ENCODE measurements at places on chromosomes 3 and 15.

GRCh38 chr3:187738071-187738330 lies 7.3 kb downstream of the BCL6 start:
- no peak for DNase-seq

DNA sequence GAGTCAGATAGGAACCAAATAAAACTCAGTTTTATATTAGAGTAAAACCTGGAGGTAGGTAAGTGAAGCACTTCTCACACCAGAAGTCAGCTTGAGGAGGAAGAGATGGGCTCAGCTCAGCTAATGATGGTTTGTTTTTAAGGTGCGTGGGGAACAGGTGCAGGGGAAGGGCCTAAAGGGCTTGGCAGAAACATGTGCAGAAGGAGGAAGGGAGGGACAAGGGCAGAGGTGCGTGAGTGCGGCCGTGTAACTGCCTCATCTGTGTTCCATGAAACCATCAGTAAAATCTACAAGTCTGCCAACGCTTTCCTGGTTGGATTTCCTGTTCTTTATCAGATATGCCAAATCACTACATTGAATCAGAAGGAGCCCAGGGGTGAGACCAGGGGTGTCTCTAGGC lies 19.9 kb downstream of the FYCO1 start:
- DNase-seq, result no peak

- DNase-seq, result peak; percentile 94
These were observed 24.3 kb downstream of the TBC1D21 start for GRCh38 chr15:73897441-73898261.

GRCh38 chr3:124383051-124383450 lies 347.2 kb upstream of the UMPS start:
- DNase-seq, result no peak

DNA sequence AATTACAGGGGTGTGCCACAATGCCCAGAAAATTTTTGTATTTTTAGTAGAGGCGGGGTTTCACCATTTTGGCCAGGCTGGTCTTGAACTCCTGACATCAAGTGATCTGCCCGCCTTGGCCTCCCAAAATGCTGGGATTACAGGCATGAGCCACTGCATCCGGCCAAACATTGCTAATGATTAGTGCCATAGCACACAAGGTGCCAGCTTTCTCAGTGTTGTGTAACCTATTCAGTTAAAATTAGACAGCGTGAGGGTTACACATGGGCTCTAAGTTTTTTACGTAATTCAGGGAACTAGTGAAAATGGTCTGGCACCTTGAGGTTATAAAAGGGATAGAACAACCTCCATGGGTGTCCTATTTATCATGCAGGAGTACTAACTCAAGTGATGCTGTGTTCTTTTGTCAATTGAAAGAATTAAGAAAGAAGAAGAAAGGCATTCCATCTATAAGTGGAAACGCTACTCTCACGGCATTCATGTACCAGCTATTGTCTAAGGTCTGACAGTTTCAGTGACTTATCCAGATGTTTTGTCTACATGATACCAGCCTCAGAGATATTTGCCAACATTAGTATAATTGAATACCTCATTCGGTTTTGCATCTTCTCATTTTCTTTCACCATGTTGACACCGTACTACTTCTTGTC lies 84.7 kb downstream of the EOMES start:
- DNase-seq, result no peak

Measured in myocyte (in vitro differentiated cells).